ENCODE measurements at places on chromosomes 1 and 21.

DNA sequence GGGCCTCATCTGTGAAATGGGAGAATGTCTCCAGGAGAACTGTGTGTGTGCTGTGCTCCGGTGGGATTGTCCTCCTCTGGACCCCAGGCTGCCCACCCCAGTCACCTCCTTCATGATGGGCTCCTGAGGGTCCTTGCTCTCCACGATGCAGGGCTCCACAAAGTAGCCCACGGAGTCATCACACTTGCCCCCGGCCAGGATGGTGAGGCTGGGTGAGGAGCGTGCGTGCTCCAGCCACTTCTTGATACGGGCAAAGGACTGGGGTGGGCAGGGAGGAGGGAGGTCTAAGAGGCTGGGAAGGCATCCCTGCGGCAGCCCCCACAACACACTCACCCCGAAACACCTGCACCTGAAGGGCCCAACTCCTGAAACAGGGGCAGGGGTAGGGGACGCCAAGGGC lies 16.8 kb upstream of the TAS1R2 start:
- no peak for DNase-seq

DNA sequence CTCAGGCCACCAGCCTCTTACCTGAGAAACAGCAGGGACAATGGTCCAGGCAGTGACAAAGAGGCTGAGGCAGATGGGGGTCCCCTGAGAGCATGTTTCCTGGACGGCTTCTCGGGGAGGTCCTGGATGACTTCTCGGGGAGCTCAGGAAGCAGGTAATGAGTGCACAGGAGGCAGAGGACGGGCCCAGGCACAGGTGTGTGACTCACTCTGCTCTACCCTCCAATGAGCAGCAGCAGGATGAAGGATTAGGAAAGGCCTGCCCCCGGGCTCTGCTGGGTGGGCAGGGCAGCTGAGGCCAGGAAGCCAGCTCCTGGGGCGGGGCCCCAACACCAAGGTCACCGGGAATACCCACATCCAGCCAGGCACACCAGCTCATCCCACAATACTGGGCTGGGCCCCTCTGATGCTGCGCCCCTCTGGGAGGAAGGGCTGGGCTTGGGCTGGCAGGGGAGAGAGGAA lies 17.2 kb upstream of the PTAFR start:
- DNase-seq: no peak

DNA sequence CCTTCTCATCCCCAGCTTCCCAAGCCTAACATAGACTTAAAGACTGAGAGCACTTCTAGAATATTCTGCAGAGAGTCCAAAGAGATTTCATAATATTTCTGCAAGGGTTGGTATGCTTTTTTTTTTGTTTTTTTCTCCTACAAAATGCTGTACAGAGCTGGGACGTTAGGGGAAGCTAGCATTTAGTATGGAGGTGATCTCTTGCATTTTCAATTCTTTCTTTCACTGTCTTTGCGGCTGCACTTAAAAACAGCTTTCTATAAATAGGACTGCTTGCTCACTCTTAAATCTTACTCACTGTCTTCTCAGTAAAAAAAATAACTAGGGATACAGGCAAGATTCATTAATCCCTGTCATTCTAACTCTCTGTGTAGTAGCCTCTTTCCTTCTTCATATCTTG lies 7.4 kb downstream of the DSCAM start:
- no peak for DNase-seq

DNA sequence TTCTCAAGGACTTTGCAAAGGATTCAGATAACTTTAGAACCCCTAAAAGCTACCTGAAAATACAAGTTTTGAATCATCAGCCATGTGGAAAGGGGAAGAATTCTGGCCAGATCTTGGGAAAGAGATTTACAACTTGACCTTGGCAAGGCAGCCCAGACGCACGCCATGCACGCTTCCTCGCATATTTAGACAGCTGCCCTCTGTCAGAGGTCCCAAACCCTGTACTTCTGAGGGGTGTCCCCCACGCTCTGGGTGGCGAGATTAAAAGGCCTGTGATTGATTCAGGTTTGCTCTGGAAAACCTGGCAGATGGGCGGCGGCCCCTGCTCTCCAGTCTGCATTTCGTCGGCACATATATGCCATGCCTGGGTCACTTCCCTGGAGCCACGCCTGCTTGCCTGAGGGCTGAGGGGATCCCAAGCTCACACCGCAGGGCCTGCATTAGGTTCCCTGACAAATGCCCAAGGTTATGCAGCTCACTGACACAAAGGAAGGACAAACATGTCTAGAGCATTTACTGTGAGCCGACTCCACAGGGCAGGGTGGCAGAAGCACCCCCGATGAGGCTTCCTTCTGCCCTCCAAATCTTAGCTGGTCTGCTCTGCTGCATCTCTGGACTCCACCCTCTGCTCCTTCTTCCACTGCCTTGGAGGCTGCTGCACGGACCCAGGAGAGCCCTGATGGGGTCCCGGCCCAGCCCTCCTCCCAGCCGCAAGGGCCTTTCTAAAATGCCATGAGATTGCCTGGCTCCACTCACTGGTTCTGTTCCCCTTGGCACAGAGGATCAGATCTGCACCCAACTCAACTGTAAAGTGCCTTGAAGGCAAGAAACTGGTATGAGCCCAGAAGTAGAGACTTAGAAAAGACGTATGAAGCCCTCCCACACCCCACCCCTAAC lies 103.9 kb downstream of the BCAR3 start:
- no peak for DNase-seq

- no peak for DNase-seq
Observed at GRCh38 chr1:182713939-182714338, 29.6 kb upstream of the RGS8 start.

GRCh38 chr21:37079211-37079824 lies 6.3 kb downstream of the TTC3 start:
- no peak for DNase-seq

GRCh38 chr1:62637392-62638105 lies 40.2 kb downstream of the ANGPTL3 start:
- no peak for DNase-seq

DNA sequence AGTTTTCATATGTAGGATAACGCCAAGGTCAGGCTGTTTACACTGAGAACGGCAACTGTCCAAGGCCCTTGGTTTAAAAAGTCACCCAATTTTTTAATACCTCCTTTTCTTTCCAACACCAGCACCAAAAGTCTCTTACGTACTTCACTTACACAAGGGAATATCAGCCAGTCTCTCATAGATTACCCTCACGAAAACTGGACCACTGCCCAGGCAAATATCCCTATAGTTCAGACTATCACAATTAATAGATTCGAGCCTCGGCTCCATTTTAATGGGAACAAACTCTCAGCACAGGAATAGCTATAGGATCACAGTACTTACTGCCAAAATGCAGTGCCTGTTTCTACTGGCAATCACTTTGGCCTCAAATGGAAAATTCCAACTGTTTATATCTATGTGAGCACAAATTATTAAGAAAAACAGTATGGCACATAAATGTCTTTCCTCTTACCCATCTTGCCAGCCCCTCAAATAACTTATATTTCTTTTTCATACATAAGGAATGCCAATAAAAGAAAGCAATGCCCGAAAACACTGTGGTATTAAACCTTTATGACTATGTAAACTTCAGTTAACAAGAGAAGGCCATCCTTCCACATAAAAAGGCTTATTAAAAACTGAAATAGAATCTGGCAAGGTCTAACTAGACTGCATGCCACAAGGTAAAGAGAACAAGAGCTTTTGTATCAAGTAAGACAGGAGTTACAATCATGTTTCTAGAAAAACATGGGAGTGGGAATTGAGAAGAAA lies 97.8 kb downstream of the SLC45A1 start:
- no peak for DNase-seq
